Testis (tissue), 5 donors: ENCODE measurements at places on chromosomes 4 and X. TPM values are rescaled to one million over a fixed set of nuclear protein-coding genes. Genes with fewer than 3 reads are reported as not detected.
A peak's percentile ranks its signal among the peaks of the same experiment; 100 is the strongest.

GRCh38 chrX:72123471-72124185 is 8.1 kb downstream of the RTL5 start:
- DNase-seq = no peak

DNA sequence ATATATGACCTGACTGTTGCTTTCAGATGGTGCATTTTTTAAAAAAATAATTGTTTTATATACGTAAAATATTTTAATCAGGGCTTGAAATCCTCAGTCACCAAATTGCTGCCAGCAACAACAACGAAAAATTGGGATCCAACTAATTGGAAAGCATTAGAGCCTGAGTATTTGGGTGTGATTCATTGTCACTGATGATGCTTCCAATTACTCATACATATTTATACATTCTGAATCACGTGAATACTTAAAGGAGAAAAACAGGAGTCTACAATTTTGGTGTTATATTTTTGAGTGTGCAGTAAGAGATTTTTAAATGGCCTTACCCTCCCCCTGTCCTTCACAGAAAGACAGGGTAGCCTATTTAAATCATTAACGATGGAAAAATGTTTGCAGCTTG is 765.6 kb upstream of the TENM3 start:
- no peak for DNase-seq

DNA sequence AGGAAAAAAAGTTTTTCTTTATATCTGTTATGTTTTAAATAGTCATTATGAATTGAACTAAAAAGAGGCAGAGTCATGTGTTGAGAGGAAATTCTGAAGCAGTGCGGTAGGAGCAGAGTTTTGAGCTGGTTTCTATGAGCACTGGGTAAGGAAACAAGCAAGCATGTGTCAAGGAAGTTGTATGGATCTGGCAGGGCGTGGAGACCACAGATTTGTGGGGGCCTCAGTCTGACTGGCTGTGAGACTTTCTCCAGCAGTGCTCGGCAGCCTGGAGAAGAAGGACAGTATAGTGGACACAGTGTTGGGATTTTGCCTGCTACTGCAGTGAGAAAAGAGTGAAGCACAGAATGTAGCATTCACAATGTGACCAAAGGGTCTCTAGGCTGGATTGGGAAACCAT is 399.1 kb downstream of the INPP4B start:
- DNase-seq = no peak

GRCh38 chr4:11338956-11339782 is 89.5 kb downstream of the HS3ST1 start:
- no peak for DNase-seq

DNA sequence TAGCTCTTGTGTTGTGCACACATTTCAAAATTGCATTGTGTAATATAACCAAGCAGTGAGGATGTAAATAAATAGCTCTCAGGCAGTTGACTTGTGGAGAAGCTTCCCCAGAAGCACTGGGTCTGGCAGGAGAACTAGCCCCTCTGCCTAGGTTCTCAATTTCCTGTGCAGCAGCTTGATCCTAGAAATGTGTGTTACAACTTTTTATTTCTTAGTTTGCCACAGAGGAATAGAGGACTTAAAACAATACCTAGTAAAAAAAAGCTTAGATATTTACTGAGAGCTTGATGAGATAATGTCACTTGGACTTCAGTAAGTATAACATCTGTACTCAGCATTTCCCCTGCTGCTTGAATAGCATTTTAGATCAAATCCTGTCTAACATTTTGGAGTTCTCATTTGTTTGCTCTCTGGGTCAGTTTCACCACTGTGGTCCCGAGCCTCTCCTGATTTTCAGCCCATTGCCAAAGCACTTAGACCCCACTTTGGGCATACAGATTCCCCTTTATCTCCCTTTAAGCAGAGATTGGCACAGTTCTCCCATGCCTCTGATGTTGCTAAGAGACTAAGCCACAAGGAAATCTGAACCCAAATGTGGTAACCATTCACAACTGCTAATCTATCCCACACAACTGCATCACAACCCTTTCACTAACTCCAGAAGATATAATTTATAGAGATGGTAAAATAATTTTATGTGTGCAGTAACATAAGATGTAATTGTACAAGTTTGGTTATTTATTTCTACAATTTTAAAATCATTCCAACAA is 98.2 kb upstream of the NRK start:
- no peak for DNase-seq

DNA sequence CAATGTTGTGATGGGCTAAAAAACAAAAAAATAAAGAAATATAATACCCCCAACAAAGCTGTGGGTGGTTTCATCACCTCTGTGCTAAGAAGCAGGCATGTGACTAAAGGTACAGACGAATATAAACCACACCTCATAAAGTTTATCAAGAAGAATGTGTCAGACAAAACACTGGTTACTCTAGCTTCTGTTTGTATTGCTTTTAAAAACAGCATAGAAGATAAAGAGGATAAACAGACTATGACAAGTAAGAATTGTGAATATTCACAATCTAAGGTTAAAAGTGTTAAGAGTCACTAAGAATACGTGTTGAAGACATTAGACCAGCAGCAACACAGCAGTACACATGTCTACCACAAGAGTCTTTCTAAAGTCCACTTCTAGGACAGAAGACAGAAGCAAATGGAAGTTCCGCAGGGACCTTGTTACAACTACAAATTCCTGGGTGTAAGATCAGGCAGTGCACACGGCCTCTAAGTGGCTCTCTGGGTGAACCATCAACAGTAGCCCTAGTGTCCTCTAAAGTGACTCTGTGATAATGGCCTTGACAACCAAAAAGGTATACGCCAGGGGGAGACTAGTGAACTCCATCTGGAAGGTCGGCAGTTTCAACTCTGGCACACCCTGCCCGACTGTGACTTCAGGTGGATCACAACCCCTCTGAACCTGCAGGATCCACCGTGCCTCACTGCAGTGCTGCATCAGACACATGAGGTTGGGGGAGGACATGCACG is 8.3 kb upstream of the FGFBP2 start:
- no peak for DNase-seq

DNA sequence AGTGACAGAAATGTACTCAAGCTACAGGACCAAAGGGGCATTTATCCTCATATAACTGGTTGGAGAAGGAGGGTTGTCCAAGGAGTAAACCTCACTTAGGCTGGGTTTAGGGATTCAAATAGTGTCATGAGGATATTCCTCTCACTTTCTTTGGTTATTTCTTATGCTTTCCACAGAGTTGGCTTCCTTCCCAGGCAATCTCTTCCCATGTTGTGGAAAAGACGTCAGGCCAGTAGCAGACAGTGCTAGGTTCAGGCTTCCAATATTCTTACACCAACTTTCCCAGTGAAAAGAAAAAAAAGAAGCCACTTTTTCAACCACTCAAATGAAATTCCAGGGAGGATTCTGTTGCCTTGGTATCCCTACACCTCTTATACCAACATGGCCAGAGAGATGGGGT is 653.0 kb downstream of the C4orf33 start:
- no peak for DNase-seq

DNA sequence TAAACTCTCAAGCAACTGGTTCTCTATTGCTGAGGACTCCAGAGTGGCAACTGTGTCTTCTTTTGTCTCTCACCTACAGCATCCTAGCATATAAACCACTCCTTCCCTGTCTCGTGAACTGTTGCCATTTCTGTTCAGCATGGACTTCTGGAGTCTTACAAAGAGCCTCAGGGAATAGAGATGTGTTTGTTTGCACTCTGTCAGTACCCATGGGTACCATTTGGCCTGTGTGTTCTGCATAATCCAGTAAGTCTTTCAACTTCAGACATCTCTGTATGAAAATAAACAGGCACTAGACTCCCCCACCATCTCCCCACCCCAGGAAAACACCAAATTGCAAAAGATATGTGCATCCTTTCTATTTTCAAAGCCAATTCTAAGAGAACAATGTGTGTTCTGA is 1351.6 kb upstream of the PABPC4L start:
- DNase-seq = no peak

- DNase-seq = no peak
Measured at GRCh38 chr4:42570221-42570620, 86.7 kb downstream of the ATP8A1 start.

- DNase-seq = no peak
Measured at GRCh38 chrX:155235891-155236290, 19.6 kb downstream of the VBP1 start.

- DNase-seq = no peak
Measured at GRCh38 chr4:24865401-24865800, 47.4 kb downstream of the CCDC149 start.

GRCh38 chrX:55695227-55696018 is 22.1 kb upstream of the RRAGB start:
- no peak for DNase-seq

DNA sequence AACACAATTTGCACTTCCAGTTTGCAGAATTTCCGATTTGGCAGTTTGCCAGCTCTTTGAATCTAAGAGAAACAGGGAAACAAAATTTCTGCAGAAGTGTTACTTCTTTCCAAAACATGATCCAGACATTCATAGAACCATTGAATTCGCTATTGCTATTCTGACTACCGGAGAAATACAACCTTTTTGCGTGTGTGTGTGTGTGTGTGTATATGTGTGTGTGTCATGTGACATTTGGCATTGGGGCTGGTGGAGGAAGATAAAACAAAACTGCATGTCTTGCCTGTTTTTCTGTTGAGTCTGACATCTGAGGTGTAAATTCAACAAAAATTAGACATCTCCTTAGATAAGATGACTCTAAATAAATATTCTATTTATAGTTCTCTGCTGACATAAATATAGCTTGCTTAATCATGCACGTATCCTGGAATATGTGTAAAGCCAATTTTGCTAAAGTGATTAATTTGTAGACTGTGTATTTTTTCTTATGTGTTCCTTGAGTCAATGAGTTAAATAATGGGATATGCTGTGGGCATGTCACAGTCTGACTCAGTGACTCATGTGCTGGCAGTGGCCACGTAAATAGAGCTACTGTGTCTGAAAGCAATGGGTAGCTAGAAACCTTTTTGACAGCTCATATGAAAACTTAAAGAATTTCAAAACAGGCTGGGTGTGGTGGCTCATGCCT is 98.9 kb downstream of the HPGD start:
- DNase-seq = peak; percentile 22

GRCh38 chrX:85378461-85378860 is 1.0 kb downstream of the POF1B start:
- DNase-seq = no peak

DNA sequence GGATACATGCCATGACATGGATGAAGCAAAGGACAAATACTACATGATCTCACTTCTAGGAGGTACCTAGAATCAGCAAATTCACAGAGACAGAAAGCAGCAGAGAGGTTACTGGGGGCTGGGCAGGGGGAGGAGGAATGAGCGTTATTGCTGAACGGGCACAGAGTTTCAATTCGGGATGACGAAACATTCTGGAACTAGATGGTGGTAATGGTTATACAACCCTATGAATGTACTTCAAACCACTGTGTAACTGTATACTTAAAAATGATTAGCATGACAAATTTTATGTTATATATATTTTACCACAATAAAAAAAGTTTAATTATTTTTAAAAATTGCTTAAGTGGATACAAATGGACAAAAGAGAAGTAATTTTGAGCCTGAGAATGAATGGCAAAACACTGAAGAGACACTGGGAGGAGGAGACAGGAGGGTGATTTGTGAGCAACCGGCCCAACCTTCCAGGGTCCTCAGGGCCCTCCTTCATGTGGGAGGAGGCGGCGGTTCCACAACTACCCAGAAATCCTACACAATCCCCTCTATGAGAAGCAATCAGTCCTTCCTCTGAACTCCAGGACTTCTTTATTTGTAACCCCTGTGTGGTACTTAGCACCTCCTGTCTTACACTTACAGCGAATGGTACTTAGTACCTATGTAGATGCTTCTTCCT is 14.1 kb downstream of the ACSL1 start:
- DNase-seq = no peak

DNA sequence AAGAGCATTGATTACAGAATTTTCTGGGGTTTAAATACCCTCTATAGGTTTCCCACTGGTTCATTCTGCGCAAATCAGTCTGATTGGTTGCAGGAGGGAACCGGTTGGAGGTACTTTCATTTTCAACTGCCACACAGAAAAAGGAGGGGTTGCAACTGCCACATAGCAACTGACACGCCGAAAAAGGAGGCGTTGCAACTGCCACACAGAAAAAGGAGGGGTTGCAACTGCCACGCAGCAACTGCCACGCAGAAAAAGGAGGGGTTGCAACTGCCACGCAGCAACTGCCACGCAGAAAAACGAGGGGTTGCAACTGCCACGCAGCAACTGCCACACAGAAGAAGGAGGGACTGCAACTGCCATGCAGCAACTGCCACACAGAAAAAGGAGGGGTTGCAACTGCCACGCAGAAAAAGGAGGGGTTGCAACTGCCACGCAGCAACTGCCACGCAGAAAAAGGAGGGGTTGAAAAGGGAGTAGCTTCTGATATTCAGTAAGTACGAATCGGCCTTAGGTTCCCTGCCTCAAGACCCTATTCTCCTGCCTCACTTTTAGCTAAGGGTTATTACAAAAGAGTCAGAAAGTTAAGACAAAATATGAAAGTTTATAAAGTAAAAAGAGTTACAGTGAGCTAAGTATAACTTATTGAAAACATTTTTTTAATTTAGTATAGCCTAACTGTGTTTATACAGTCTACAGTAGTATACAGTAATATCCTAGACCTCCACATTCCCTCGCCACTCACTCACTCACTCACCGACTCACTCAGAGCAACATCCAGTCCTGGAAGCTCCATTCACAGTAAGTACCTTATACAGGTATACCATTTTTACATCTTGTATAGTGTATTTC is 431.8 kb downstream of the KCTD8 start:
- DNase-seq = no peak

GRCh38 chrX:47561659-47562151 is 700 bp downstream of the ARAF start:
- no peak for DNase-seq

GRCh38 chr4:81883530-81884450 is 412.1 kb upstream of the RASGEF1B start:
- no peak for DNase-seq

DNA sequence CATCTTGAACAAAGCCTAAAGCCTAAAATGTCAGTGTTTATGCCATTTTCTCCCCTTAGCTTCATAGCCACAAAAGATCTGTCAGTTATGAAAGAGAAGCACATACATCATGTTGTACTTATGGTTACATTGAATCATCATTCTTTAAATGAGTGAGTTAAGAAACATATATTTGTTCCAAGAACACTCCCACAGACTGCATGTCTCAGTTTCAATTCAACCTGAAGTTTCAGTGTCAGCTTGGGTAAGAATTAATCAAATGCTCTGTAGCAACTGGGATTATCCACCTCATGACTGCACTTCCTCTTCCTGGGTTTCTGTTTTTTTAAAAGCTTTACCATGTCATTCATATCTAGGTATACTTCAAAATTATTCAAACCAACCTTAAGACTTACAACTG is 3.9 kb upstream of the TMPRSS11B start:
- DNase-seq = no peak

GRCh38 chr4:7461230-7461629 is 26.5 kb upstream of the PSAPL1 start:
- no peak for DNase-seq

DNA sequence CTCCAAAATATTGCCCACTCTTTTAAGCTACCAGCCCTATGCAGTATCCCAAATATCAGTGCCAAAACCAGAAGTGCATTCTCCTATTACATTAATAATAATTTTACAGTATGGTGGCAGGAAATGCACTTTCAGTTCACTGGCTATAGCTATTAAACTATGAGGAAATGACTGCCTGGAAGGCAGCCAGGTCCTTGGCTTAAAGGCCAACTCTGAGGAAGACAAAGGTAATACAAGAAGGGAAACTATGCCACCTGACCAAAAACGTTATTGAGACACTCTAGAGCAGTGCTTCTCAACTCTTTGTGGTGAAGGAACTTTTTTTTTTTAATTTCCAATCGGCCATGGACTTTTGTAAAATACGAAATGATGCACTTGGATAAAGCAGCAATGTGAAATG is 133.6 kb upstream of the VAMP7 start:
- no peak for DNase-seq

Gene F9
- total RNA-seq = 0.06 TPM

Gene CTAG1B
- 18.0 TPM for total RNA-seq

Gene CT45A5
- total RNA-seq = 8.1 TPM

Gene OPRPN
- total RNA-seq = not detected

Gene C4orf36
- total RNA-seq = 5.9 TPM
